ENCODE measurements at places on chromosomes 11 and 22.

GRCh38 chr11:35389897-35390465 is 29.4 kb downstream of the SLC1A2 start:
- DNase-seq: no peak

- DNase-seq: no peak
These were observed 69.0 kb upstream of the SYT13 start for GRCh38 chr11:45354976-45355705.

GRCh38 chr11:126545057-126545555 is 189.6 kb downstream of the ST3GAL4 start:
- DNase-seq: no peak

DNA sequence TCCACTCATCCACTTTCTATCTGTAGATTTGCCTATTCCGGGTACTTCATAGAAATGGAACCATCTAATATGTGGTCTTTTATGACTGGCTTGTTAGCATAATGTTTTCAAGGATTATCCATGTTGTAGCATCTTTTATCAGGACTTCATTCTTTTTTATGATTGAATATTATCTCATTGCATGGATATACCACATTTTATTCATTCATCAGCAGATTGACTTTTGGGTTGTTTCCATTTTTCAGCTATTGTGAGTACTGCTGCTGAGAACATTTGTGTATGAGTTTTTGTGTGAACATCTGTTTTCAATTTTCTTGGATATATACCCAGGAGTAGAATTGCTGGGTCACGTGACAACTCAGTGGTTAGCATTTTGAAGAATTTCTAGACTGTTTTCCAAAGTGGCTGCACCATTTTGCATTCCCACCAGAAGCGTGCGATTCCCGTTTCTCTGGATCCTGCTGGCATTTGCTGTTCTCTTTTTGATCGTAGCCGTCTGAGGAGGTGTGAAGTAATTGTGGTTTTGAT is 8.9 kb downstream of the DERL3 start:
- no peak for DNase-seq

- no peak for DNase-seq
These were observed 14.2 kb downstream of the DTX4 start for GRCh38 chr11:59186130-59186594.

GRCh38 chr11:36092314-36093030 is 148.6 kb downstream of the LDLRAD3 start:
- no peak for DNase-seq

- no peak for DNase-seq
These were observed 1251.9 kb downstream of the BRD1 start for GRCh38 chr22:48575618-48576332.

- no peak for DNase-seq
These were observed 8.9 kb upstream of the TMEM9B start for GRCh38 chr11:8973121-8973520.

GRCh38 chr22:27440304-27440865 is 361.2 kb downstream of the MN1 start:
- DNase-seq: no peak

- no peak for DNase-seq
These were observed 303.7 kb upstream of the PLET1 start for GRCh38 chr11:112564228-112564955.

- DNase-seq: no peak
These were observed 1.6 kb downstream of the PHF21B start for GRCh38 chr22:45008186-45008681.

DNA sequence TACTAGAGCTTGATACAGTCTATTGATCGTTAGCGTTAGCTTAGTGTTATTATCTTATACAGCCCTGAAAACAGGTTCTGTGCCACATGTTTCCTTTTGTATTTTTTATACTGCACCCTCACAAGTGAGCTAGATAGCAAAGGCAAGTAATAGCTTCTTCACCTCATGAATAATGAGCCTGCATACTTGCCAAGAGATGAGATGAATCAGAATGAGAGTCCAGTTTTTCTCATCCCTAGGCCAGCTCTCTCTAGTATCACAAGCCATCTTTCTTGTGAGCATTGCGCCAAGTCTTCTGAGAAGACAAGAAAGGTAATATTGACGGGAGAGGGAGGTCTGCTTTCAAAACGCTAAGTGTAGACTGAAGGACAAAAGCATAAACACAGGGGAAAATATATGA is 8.7 kb upstream of the CARD18 start:
- no peak for DNase-seq

DNA sequence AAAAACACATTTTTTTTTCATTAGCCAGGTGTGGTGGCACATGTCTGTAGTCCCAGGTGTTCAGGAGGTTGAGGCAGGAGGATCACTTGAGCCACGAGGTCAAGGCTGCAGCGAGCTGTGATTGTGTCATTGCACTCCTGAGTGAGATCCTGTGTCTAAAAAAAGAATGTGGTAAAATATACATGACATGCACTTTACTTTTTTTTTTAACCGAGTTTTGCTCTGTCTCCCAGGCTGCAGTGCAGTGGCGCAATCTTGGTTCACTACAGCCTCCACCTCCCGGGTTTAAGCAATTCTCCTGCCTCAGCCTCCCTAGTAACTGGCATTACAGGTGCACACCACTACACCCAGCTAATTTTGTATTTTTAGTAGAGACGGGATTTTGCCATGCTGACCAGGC is 22.5 kb upstream of the CLDN5 start:
- peak; percentile 26 for DNase-seq

- no peak for DNase-seq
These were observed 545.9 kb downstream of the MIAT start for GRCh38 chr22:27203276-27203660.

GRCh38 chr11:35373284-35373933 is 45.9 kb downstream of the SLC1A2 start:
- no peak for DNase-seq
